SW 1271 (cell line): ENCODE measurements at places on chromosomes 16 and 17.

GRCh38 chr17:37494401-37494831 is 4.7 kb downstream of the DUSP14 start:
- DNase-seq: no peak

DNA sequence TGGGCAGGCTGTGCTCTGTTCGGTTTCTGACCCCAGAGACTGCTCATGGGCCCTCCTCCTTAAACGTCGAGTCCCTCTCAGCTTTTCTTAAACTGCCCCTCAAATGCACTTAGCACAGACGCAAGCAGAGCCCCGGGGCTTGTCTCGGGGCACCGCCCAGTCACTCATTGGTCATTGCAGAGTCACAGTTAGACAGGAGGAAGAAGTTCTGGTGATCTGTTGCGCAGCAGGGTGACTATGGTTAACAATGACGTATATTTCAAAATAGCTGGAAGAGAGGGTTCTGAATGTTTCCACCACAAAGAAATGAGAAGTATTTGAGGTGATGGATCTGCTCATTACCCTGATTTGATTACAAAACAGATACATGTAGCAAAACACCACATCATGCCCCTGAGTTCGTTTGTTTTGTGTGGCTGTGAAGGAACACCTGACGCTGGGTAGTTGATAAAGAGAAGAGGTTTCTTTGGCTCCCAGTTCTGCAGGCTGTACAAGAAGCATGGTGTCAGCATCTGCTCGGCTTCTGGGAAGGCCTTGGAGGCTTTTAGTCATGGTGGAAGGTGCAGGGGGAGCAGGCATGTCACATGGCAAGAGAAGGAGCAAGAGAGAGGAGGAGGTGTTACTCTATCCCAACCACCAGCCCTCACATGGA is 387.4 kb downstream of the CPPED1 start:
- no peak for DNase-seq

GRCh38 chr16:6009151-6009550 is 911.6 kb upstream of the EEF2KMT start:
- DNase-seq: no peak

DNA sequence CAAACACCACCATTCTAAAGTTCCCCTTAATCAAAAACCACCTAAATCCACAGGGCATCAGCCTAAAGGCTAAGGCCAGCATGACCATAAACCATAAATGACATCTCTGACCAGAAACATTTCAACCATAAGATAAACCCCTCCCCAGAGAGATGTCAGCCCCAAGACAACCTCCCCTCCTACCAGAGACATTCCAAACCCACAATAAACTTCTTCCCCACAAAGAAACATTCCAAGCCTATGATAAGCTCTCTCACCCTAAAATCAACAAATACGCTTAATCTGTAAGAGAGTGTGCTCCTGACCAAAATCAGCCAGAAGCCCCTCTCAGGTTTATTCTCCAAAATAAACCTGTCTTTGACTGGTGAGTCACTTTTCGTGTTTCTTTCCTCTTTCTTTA is 54.8 kb downstream of the SLFN5 start:
- no peak for DNase-seq

DNA sequence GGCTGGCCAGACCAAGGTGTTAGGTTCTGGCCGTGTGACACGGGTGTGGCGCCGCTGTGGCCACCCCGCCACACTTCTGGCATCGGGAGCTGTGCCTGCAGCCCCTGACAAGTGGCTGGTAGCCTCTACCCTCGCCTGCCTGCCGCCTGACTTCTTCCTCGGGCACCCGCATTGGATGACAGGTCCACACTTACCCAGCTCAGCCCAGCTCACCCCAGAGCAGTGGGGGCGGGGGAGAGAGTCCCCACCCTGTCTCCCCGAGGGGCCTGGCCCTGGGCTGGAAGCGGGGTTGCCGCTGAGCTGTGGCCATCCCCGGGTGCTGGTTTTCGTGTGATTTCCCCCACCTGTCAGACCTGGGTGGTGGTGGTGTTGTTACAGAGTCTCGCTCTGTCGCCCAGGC is 53.9 kb upstream of the ACSF3 start:
- DNase-seq: no peak

DNA sequence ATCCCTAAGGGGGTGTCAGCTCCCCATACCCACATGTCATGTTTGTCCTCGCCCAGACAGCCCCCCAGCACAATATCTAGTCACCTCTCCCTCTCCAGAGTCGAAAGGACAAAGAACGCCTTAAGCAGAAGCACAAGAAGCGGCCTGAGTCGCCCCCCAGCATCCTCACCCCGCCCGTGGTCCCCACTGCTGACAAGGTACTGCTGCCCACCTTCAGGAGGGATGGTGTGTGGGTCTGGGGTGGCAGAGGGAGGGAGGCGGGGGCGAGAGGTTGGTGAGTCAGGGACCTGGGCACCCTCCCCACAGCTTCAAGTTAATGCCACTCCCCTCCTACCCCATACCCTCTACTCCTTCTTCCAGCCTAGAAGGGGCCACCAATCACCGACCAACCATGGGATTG is 7.5 kb downstream of the MLLT6 start:
- DNase-seq: no peak

DNA sequence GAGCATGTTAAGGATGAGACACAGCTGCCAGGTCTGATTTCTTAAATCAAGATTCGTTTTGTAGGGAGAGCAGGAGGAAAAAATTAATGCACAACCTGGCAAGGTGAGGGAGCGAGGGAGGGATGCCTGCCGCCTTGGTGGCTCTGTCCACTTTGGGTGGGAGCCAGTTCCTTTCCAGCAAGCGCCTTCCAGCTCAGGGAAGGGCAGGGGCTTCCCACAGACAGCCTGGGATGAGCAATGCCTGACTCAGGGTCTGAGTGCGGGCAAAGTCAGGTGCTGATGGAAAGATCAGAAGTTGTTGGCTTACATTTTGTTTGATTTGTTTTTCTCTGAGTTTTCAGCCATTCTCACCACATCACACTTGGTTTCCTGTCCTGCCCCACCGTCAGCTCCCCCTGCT is 220.7 kb downstream of the ENGASE start:
- DNase-seq: no peak

- DNase-seq: no peak
Measured at GRCh38 chr17:15007147-15007553, 258.0 kb downstream of the PMP22 start.

- no peak for DNase-seq
Measured at GRCh38 chr17:9566067-9566466, 9.6 kb downstream of the STX8 start.
